ENCODE measurements at places on chromosomes 11 and 22. TPM values are rescaled to one million over a fixed set of nuclear protein-coding genes. Genes with fewer than 3 reads are reported as not detected.
A peak's percentile ranks its signal among the peaks of the same experiment; 100 is the strongest.

The OR2D2 gene
- not detected for total RNA-seq

The TENM4 gene
- total RNA-seq, result not detected

DNA sequence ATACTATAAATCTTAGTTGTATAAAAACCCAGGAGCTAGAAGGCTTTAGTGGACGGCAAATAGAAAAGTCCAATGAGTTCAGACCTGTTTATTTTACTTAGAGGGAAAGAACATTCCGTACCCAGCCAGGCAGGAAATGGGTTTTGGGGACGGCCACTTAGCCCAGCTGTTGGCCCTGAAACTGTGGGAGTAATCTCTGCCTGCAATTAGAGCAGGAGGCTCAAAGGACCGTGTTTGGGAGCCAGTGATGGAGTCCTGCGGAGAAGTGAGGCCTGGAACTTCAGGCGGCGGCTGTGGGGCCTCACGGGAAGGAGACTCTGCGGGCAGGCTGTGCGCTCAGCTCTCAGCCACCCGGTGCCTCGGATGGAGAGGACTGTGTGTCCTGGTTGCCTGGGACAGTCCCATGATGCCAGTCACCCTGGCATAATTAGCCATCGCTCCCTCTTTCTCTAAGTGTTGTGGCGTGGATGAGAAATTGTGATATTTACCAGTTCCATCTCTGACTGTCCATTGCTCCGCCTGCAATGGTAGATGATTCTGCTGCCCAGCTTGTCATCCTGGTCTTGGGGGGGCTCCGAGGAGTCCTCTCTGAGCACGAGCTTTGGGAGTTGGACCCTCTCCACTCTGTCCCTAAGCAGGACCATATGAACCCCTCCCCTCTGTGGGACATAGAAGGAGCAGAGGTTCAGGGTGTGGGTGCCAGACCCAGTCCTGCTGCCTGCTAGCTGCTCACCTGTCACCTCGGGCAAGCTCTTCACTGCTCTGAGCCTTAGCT lies 530.3 kb downstream of the TBC1D22A start:
- DNase-seq, result peak; percentile 38

GRCh38 chr22:27215871-27216270 lies 558.5 kb downstream of the MIAT start:
- no peak for DNase-seq

GRCh38 chr11:82996966-82997606 lies 74.6 kb downstream of the RAB30 start:
- no peak for DNase-seq

The CNTN5 gene
- not detected for total RNA-seq

The PGA3 gene
- total RNA-seq, result not detected

The P2RY2 gene
- not detected for total RNA-seq

- no peak for DNase-seq
Observed at GRCh38 chr22:39712751-39713525, 142.4 kb downstream of the CACNA1I start.

DNA sequence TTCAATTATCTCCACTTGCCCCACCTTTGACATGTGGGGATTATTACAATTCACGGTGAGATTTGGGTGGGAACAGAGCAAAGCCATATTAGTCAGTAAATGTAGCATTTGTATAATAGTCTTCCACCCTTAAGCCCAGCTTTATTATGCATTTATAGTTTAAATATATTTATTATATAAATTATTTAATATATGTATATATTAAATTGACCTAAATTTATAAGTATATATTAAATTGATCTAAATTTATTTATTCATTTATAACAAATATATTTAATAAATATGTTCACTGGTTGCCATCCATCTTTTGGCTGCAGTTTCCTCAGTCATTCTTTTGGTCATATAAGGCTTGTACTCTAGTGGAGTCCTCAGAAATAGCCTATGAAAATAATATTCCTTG lies 23.6 kb upstream of the CHORDC1 start:
- DNase-seq, result no peak

DNA sequence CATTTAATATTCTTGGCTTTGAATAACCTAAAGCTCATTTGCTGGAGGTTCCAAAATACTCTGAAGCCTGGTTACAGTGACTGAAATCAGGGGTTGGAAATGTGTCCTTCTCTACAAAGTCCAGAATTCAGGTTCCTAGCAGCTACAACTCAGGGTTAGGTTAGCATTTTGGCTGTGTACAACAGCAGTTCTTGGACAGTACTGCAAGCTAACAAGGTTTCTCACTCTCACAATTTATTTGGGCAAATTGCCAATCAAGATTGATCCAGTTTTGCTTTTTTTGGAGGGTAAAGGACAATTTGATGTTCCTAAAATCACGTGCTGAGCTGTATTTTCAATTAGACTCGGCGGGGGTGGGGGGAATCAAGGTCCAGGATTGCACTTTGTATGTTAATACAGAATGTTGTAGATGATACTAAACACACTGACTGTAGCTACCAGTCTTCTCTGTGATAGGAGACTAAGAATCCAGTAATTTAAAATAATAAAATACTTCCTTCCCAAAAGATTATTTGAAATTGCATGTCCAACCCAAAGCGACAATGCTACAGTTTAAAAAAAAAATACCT lies 49.7 kb upstream of the RAPSN start:
- DNase-seq, result no peak

- DNase-seq, result no peak
Observed at GRCh38 chr11:134466156-134466555, 54.1 kb upstream of the B3GAT1 start.

All from SJSA1 (cell line).